T-helper 2 cell (primary cell): ENCODE measurements at places on chromosomes 5 and 9.
A peak's percentile ranks its signal among the peaks of the same experiment; 100 is the strongest.

DNA sequence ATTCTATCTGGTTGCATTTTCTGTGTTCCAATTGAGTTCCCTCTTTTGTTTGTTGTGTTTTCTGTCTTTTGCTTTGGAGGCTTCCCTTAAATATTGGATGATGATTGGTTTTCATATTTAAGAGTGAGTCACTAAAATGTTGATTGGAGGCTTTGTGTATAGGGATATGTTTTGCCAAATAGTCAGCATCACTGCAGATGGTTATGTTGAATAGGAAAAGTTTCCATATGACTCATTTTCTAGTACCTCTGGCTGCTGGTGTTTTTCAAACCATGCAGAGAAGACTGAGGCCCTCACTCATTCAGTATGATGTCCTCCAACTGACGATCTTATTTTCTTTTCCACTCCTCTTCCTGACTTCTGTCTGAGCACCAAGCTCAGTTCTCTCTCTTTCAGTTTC lies 1290.0 kb downstream of the EFNA5 start:
- no peak for DNase-seq

- DNase-seq = no peak
Observed at GRCh38 chr9:13151489-13151888, 128.0 kb downstream of the MPDZ start.

DNA sequence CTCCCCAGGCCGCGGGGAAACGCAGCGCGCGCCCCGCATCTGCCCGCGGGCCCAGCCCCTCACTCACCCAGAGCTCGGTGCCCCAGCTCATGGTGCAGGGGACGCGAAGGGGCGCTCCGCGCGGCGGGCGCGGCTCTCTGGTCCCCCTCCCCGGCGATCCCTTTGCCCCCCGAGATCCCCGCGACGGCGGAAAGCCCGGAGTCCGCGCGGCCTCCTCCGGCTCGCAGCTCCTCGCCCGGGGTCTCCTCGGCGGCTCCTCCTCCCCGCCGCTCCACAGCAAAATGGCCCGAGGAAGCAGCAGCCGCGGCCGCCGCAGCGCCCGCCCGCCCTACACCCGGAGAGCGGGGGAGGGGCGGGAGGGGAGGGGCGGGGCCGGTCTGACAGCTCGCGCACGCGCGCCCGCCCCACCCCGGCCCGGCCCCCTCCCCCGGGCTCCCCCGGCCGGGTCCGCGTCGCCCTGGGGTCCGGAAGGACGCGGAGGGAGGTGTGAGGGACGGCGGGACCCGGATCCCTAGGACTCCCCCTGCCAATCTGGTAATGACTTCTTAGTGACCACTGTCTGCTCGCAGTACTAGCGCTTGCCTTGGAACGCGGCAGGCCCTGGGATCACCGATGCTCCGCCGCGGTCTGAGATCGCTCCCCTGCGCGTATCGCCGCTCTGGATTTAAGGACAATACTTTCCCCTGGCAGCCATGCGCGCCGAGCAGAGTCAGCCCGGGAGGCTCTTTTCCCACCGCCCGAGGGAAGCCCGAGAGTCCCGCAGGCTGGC lies at the start of gene FNBP1:
FNBP1 (minus strand) TSS at position 305 of the 769 bp plus-strand sequence; CDS start at position 91, 214 bp downstream.
- peak; percentile 75 for DNase-seq

- peak; percentile 79 for DNase-seq
Observed at GRCh38 chr9:5841771-5842573, 9.1 kb upstream of the ERMP1 start.

- DNase-seq = no peak
Observed at GRCh38 chr5:177496070-177496726, 1.2 kb downstream of the PDLIM7 start.

DNA sequence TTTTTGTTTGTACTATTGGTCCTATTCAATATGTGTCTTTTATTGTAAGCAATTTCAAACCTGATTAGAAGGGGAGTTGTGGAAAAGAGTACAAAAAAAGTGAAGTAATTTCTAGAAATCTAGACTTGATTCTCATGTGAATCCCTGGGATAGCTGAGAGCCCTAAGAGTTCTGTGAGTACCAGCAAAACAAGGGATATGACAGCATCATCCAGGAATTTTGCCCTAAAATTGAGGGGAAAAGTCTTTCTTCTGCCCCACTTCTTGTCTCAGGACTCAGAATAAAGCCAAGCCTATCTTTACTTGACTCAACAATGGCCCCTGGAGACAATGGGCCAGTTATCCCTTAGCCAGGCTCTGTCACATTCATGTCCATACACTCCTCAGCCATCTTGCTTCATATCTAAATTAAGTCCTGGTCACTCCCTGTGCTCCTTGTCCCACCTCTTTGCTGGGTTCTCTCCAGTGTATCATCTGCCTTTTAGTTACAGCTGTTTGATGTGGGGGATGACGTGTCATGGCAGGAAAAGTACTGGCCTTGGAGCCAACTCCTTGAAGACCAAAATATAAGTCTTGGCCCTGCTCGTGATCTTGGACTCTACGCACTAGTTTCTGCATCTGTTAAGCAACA lies 81.2 kb downstream of the ADAMTS12 start:
- no peak for DNase-seq

- no peak for DNase-seq
Observed at GRCh38 chr5:76479973-76480667, 77.0 kb downstream of the IQGAP2 start.

GRCh38 chr9:136803551-136804508 lies 3.9 kb upstream of the RABL6 start:
- DNase-seq = no peak
